ENCODE measurements at places on chromosomes 5 and 9. TPM values are rescaled to one million over a fixed set of nuclear protein-coding genes. Genes with fewer than 3 reads are reported as not detected.

- no peak for DNase-seq
Observed at GRCh38 chr5:97125125-97125683, 17.2 kb downstream of the LIX1 start.

The BARHL1 gene
- total RNA-seq, result not detected

DNA sequence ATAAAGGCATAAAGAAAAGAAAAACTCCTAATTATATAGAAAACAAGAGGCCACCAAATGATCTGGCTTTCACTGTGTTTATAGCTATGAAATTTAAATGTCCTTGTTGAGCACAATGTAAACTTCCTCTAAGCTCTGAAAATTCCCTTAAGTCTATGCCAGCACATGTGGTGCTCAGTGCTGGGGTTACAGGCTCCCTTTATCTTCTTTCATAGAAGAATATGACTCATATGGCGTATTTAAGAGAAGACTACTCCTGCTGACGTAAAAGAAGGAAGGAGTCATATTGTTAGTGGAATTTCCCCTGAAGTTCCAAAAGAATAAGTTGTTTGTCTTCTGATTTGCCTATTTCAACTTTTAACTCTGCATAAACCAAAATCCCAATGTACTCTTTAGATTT lies 30.4 kb downstream of the RNF145 start:
- peak; percentile 35 for DNase-seq

GRCh38 chr9:18037981-18038380 lies 436.0 kb upstream of the ADAMTSL1 start:
- DNase-seq, result no peak

DNA sequence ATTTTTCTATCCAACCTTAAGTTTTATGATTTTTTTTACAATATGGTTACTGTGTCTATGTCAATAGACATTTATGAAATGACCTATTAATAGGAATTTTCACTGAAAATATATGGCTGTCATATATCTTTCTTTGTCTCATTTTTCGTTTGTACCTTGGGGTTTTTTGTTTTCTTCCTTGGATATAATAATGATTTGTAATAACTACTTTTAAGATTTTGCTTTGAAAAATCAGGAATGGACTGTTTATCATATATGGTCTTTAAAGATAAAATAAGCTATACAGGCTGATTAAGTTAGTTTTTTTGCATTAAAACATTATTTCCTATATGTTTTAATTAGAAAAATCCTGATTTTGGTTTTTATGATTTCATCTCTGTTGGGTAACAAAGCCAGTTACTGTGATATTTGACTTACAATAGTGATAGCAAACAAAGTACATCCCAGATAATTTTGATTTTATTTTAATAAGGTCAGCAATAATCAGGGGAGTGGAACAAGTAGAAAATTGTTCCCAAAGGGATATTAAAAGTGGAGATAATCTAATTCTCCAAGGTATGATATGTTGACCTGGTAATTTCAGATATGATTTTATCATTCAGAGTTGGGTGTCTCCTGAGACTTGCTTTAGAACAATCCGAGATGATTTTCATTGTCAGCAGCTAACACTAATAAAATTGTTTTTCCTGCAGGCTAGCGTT lies 10.3 kb downstream of the NR4A3 start:
- DNase-seq, result no peak

GRCh38 chr5:130335117-130335516 lies 430.9 kb downstream of the CHSY3 start:
- DNase-seq, result no peak

The FAM151B gene
- 0.35 TPM for total RNA-seq

DNA sequence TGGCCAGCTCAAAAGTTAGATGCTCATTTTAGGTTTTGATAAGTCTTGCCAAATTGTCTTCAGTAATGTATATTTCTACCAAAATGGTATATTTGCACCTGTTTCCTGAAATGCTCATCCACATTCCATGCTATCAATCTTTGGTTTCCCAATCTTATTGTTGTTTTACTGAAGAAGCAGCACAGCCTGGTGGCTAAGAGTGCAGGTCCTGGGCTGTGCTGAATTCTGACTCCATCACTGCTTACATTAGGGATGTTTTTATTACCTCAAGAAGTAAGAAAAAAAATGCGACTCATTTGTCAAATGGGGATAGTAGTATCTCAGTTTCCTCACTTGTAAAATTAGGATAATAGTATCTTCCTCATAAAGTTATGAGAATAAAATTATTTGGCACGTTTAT lies 13.6 kb upstream of the S100Z start:
- no peak for DNase-seq

GRCh38 chr5:143261748-143262392 lies 141.6 kb downstream of the NR3C1 start:
- no peak for DNase-seq

- DNase-seq, result no peak
Observed at GRCh38 chr5:72352616-72353015, 32.4 kb downstream of the PTCD2 start.

- no peak for DNase-seq
Observed at GRCh38 chr9:134704498-134704897, 62.9 kb downstream of the COL5A1 start.

- DNase-seq, result no peak
Observed at GRCh38 chr9:77013206-77013931, 6.1 kb upstream of the FOXB2 start.
